ENCODE measurements at places on chromosomes 2 and 18.

DNA sequence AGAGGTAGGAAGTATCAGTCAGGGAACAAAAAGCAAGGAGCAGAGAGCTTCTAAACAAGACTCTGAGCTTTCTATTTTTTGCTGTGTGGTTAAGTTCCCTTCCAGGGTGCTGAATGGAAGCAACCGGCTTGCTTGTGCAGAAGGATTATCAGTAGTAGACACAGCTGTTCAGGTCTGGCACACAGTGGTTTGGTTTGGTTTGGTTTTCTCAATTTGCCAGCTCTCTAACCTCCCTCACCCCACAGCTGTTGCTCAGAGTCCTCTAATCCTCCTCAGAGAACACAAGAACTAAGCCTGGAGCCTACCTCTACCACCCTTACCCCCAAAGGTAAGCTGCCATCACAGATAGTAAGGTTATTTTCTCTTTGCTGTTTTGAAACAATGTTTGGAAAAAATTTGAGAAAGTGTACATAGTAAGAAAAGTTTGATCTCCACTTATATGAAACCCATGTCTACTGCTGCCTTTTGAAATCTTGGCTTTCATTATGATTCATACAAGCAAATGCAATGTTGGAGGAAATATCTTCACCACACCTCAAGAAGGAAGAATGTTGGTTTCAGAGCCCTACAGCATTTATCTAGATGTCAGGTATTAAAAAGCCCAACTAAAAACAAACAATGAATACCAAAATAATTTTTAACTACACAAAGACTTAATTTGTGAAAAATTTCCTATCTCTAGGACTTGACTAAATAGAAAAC, 255.3 kb downstream of the NR4A2 start:
- DNase-seq: no peak

GRCh38 chr2:121650315-121650930, 1.2 kb upstream of the CLASP1 start:
- no peak for DNase-seq

- no peak for DNase-seq
Observed at GRCh38 chr2:224820283-224820991, 104.3 kb upstream of the CCDC195 start.

GRCh38 chr18:42712065-42712464, 403.4 kb downstream of the RIT2 start:
- DNase-seq: no peak

DNA sequence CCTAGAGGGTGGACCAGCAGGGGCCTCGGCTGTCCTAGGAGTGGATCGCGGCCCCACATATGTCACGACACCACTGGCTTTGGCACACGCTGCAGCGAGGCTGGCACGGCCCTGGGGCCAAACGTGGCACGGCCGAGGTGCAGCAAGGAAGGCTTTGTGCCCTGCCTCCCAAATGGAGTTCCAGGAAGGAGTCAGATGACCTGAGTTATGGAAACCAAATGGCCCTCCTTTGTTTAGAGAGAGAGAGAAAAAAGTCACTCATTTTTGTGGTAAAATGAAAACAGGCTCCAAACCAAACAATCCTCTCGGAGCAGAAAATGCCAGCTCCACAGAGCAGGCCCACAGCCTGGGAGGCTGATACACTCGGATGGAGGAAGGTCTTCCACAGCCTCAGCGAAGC, 105.6 kb downstream of the ANTXR1 start:
- DNase-seq: no peak

DNA sequence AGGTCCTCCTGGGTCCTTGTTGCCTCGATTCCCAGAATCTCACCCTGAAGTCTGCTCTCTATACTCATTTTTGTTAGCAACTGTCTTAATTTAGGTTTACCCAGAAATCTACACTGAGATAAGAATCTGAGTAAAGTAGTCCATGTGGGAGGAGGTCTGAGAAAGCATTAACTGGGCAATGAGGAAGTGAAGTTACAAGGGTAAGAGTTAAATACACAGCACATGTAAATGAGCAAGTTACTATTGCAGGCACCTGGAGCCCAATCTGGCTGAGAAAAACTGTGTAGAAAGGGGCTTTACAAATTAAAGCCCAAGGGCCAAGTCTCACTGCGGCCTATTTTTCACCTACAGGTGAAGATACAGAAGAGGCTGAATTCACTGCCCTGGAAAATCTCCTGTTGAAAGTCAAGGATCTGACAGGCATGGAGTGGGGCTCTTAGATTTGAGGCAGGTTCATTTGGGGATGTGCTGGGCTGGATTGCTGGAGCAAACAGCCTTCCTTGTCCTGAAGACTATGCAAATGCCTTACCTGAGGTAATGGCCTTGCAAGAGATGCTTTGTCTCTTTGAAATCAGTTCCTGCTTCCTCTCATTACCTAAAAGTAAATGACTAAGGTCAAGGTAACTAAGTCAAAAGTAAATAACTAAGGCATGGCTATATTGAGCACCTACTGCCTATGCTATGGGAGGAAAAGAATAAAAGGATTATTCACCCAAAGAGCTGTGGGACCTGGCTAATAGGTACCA, 84.4 kb upstream of the DYNAP start:
- no peak for DNase-seq

GRCh38 chr18:49757513-49758262, 55.6 kb downstream of the ACAA2 start:
- no peak for DNase-seq

- no peak for DNase-seq
Observed at GRCh38 chr18:58867281-58867961, 2.7 kb downstream of the ZNF532 start.

DNA sequence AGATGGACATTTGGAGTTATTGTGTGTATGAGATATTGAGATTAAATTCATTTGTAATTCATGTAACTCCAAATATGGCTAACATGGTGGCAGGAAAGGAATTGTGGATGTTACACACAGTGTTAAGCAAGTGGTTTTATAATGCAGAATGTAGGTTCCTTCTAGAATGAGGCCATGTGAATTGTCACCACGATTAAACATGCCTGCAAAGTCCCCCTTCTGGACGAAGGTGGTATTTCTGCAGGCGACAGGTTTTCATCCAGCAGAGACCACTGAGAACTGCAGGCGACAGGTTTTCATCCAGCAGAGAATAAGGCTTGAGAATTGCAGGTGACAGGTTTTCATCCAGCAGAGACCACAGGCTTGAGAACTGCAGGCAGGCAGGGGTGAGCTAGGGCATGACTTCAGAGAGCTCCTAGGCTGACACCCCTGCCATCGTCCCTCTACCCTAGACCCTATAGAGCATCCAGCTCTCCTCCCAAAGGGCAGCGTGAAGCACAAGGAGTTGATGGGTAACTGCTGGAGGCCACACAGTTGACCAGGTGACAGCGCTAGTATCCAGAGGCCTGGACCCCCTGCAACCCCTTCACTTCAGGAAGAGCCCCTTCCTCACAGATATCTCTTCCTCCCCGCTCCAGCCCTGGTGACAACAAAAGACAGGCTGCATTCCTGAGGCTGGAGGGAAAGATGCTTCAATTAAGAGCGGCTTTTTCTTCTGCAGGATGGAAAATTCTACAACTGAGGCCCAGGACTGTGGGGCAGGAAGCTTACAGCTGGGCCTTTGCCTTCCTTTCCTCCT, 175.8 kb downstream of the LOXHD1 start:
- peak; percentile 43 for DNase-seq

DNA sequence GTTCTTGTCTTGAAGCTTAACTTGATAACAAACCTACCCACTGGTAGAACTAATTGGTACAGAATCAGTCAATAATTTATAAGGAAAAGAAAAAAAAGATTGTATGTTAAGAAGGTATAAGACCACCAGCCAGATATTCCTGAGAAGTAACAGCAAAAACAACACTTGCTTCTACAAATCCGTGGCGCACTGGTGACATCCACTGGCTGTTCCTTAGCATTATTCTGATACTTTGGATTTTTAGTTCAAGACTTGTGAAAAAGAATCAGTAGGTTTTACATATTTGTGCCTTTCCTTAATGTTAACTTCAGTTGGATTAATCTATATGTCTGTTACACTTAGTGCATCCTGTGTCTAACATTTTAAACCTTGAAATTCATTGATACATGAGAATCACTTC, 141.8 kb downstream of the GRB14 start:
- no peak for DNase-seq

DNA sequence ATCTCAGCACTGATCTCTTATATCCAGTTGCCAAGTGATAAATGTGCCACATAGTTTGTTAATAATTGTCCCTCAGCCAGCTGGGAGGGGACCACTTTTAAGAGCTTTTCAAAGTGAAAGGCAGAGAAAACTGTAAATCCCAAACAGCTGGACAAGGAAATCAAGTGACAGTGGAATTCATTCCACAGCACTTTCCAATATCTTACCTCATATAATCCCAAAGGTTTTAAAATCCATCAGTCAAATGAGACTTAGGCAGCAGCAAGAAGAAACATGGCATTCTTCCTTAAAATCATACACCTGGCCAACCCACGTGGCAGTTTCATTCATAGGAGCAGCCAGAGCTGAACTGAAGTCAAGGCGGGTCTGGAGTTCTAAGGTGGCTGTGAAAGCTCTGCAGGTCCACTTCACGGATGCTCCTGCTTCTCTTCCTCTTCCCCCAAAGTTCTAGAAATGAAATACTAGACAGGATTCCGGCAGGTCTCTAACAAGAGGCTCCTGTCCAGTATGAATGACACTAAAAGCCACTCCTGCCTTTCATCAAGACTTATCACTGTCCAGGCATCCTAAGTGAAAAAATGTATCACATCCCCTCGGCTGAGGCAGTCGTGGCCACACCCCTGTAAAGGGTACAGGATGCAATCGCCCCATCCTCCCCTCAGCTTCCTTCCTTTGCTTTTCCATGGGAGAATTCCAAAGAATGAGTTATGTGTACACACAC, 190.4 kb upstream of the STK17B start:
- no peak for DNase-seq

GRCh38 chr2:4549666-4550210, 846.4 kb downstream of the DCDC2C start:
- no peak for DNase-seq

GRCh38 chr2:27798948-27799645, 27.6 kb downstream of the MRPL33 start:
- no peak for DNase-seq

DNA sequence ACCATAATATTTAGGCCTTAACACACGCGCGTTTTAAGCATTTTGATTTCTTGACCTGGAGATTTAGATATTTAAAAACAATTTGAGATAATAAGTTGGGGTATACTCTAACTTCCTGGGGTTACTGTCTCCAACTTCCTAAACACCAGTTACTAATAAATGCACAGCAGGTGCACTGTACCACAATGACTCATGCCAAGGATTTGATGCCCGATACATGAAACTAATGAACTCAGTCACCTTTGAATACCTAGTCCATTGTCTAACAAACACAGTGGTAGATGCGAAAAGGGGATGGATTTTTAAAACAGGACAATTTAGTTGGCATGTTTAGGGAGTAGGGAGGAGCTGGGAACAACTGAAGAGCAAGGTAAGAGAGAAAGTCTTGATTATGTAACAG, 21.2 kb downstream of the CABYR start:
- DNase-seq: no peak

DNA sequence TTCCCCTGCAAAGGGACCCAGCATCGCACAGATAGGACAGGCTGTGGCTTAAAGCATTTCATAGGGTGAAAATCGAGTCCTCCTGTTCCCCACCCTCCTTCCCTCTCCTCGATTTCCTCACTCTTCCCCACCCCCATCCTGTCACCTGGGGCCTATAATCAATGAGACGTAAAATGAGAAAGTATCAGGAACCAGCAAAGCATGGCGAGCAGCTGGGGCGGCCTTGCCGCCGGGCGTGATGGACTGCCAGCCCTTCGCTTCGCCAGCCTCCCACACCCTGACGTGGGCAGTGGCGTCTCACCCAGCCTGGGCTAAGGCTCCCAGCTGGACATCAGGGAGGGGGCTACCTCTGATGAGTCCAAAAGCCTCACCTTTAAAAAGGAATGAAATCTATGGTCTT, 11.1 kb downstream of the SLC30A3 start:
- no peak for DNase-seq

DNA sequence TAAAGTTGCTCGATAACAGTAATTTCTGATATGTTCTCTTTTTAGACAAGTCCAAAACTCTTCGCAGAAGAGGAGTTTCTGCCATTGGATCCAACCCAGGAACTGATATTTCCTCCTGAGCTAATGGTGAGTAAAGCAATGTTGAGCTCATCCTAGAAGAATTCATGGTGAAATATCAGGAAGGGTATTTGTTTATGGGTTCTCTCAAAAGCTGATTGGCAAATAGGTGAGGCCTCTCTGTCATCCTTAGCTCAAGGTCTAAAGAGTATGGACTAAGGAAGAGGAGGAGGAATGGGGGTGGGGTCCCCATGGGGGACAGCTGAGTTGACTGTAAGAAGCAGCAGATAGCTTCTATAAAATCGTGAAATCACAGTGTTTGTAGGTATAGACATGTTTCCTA, 18.2 kb downstream of the AOX1 start:
- no peak for DNase-seq

DNA sequence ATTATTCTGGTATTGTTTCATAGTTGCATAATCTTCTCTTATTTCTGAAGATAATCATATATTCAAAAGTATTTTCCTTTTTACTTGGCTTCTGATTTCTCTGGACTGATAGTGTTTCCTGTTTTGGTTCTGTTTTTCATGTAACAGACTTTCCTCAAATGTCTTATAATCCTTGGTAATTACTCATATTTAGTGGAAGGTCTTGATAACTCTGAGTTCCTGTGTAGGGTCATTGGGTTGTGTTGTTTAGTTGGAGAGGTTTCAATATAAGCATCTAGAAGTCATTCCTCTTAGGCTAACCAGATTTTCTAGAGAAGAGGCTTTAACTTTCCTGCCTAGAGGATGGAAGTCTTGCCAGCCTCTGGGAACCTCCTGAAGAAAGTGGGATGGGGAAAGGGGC, 23.8 kb downstream of the MFSD6 start:
- no peak for DNase-seq

GRCh38 chr2:12718015-12718671, 1.4 kb downstream of the TRIB2 start:
- DNase-seq: no peak

DNA sequence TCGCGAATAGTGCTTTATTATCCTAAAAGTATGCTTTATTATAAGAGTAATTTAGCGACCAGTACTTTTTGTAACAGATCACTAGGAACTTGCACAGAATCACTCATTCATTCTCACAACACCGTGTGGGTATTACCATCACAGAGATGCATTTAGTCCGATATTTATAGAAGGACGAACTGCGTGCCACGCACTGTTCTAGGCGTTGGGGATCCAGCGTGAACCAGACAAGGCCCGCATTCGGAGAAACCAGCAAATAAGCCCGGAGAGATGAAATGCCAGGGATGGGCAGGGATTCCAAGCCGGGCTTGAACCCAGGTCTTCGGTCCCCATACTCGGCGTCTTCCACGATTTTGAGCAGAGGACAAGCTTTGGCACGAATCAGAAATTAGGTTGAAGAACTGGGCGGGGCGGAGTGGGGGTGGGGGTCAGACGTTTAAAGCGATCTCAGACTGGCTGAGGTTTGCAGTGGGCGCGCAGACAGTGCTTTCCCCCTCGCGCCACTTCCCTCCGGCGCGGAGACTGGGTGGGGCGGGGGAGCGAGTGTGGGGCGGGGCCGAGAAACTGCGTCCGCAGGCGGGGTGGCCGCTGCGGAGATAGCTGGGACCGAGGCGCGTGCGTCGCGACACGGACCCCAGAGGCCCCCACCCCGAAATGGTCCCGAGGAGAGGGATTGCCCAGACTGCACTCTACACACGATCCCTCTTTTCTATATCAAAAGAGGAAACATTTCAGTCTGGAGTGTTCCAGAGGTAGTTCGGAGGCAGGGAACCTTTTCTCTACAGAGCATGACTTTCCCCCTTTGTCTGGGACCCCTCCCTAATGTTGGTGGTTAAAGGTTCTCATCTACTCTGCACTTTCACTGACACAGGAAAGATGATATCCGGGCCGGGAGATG, 1.1 kb upstream of the CXCR4 start:
- peak; percentile 39 for DNase-seq

All from activated naive CD8-positive, alpha-beta T cell treated with anti-CD3 and anti-CD28 coated beads, Interleukin-2, amount 50 U/mL, for 16 hours (primary cell).